ENCODE measurements at places on chromosomes 1 and 21. TPM values are rescaled to one million over a fixed set of nuclear protein-coding genes. Genes with fewer than 3 reads are reported as not detected.

Gene FCRL4
- total RNA-seq, result not detected

Gene ZYG11A
- total RNA-seq, result 0.11 TPM

Gene RNU1-2
- under 0.01 TPM for total RNA-seq

Gene SPAG17
- total RNA-seq, result not detected

Gene FAM43B
- 0.15 TPM for total RNA-seq

- DNase-seq, result no peak
Measured at GRCh38 chr1:16048573-16049189, 5.1 kb downstream of the CLCNKB start.

DNA sequence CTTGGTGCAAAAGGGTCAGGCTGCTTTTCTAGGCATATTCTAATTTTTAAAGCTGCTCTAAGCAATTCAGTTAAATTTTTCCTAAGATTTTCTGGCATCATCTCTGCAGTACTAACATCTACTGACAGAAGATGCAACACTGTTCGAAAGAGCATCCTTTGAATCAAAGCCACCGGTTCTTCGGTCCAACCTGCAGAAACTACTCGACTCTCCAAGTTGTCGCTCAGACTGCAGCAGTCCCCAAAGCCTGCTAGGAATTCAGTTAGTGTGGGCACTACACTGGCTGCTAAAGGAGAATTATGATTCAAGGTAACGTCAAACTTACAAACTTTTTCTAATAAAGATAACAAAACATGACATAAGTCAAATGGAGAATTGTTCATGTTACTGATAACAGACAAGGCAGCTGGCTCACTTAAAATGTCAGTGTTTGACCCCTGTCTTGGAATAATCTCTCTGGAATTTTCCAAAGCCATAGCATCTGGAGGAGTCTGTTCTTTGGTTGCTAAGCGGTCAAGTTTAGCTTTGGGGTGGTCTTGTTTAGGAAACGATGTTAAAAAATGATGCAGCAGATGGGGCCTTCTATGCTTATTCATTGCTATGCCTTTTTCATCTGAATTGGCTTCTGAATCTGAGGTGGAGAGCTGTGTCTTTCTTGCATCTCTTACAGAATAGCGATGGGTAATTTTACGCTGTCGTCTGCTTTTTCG lies 56.9 kb downstream of the LYST start:
- no peak for DNase-seq

- DNase-seq, result no peak
Measured at GRCh38 chr1:84972377-84972987, 24.4 kb downstream of the MCOLN2 start.

DNA sequence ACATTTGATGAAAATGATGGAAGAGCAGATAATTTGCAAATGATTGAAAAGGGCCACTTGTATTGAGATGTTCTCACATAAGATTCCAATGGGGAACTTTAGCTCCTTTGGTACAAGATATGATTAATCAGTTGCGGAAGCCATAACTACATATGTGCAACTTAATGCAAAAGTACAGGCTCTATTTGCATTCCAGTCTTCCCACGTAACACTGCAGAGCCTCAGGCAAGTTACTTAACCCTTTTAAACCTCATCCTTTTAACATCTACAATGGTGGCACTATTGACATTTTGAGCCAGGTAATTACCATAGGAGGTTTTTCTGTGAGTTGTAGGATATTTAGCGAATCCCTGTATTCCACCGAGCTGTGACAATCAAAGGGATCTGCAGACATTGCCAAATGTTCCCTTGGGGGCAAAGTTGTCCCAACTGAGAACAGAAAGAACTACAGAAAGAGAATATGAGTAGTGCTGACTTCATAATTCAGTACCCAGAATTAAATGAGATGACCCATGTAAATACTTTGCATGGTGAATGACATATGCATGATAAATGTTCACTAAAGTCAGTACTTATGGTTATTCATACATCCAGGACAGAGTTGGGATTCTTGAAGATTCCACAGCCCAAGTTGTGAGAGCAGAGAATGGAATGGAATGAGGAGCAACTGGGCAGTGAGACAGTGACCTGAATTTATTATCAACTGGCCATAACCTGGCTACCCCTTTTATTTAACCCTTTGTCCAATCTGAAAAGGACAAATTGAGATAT lies 62.6 kb downstream of the SPAG17 start:
- DNase-seq, result no peak

DNA sequence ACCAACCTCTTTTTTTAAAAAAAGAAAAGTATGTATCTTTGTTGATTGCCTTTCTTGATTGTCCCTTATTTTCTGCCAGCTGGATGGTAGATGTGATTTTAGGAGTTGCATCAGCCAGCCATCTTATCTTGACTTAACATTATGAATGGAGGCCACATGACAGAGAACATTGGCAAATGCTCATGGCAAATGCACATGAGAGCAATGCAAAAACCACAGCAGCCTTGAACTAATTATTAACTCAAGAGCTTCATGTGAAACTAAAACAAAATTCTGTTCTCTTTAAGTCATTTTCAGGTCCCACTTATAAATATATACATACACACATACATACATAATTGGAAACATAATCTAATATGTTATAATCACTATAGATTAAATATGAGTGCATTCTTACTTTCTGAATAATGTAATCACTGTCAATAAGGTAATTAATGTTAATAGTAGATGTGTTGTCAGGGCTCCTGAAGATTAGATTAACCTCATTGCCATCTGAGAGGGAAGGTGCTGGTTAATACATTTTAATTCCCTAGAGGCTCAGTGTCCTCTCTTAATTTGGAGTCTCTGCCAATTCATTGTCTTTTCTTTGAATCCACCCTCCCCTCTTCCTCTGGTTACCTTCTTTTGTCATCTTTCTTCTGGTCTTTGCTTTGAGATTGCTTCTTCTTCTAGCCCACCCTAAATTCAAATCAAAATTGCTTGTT lies 962.2 kb downstream of the ADGRL2 start:
- no peak for DNase-seq

DNA sequence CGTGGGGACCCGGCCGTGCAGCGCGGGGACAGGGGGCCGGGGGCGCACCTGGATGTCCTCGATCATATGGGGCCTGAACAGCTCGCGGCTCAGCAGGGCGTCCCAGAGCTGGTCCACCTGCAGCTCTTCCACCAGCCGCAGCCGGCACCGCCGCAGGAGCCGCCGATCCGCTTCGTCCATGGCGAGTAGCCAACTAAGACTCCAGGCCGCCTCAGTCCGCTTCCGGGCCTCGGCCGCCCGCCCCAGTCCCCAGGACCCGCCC lies at the start of gene CASP9:
TSS of gene CASP9 (minus strand) at position 195 of the 262 bp plus-strand sequence. CDS start at position 180, 15 bp downstream.
- DNase-seq, result no peak

DNA sequence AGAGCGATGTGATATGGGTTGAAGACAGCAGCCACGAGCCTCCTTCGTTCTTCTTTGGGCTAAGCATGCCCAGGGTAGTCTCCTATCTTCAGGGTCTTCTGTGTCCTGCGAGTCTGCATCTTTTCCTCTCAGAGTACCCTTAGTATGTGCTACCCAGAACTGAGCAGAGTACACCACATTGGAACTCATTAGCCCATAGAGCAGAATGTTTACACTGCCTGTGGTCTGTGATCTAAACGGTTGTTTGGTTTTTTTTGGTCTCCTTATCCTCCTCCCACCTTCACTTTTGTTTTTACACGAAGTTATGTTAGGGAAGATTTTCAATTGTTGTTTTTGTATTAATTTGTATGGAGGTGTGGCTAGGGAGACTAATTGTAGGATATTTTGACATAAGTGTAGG lies 126.4 kb downstream of the NEK7 start:
- no peak for DNase-seq

DNA sequence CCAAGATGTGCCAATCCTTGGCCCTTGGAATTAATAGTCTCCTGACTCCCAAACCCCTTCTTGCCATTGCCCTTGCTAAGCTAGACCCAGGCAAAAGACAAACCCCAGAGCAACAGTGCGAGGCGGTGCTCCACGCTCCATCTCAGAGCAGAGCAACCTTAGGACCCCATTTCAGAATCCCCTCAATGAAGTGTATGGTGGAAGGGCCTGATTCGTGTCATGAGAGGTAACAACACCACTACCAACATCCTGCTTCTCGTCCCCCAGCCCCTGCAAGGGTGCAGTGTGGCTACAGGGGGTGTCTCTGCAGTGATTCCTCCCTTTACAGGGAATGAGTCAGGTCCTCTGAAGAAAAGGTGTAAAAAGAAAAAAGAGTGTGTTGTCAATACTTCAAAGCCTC lies 103.9 kb upstream of the IRF2BP2 start:
- no peak for DNase-seq

GRCh38 chr1:212355230-212355969 lies 59.3 kb downstream of the PACC1 start:
- no peak for DNase-seq

Measured in lower leg skin (tissue), 4 donors.